ENCODE measurements at places on chromosomes 12 and 14.

DNA sequence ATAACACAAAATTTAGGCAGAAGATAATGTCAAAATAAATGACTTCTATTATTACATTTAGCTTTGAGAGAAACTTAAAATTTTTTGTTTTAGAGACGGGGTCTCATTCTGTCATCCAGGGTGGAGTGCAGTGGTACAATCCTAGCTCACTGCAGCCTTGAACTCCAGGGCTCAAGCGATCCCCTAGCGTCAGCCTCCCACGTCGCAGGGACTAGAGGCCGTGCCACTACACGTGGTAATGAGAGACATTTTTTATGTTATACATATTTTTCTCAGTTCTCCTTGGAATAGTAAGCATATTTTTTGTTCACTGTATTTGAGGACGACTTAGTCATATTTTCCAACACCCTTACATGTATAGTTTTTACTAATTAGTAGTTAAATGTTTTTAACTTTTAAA is 21.5 kb upstream of the NUDT4 start:
- DNase-seq, result no peak

DNA sequence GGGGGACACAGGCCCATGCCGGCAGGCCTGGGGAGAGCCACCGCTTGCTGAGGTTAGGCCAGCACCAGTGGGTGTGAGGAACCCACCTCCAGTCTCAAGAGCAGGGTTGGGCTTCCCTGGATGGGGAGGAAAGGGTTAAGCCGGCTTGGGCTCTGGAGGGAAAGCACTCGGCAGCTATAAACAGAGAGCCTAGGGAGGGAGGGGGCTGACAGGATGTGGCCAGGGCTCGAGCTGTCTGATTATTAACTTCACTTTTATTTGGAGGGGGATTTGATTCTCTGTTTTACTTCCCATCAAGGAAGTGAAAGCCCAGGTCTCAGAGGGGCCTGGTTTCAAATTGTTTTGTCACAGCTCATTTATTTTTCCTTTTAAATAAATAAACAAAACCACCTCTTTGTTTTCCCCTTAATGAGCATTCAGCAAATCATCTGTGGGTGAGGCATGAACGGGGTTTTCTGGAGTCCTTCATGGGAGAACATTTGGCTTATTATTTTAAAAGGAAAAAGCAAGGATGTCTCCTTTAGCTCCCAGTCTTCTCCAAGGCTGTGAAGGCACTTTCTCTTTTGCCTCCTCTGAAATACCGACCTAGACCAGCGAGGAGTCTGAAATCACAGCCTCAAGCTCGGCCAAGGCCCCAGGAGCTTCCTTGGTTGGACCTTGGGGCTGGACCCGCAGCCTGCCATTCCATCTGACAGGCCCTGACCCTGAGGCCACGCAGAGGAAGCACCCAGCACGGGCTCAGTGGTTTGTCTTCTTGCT is 21.9 kb upstream of the ZFP36L1 start:
- DNase-seq, result peak; percentile 85

- no peak for DNase-seq
These were observed 675 bp upstream of the SCARB1 start for GRCh38 chr12:124864326-124864752.

DNA sequence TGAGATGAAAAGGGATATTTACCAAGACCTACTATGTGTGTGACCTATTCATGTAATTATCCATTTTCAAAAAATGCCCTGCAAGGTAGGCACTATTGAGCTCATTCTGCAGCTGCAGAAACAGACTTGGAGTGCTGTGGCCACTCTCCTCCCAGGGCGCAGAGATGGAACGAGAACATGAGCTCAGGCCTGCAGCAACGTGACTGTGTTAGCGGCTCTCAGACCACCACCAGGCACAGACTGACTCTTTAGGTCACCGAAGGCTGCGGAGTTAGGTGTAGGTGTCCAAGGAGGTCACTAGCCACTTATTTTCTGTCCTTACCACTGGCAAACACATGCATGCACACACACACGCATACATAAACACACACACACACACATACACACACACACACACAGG is 271.4 kb upstream of the DIO3 start:
- DNase-seq, result no peak

- no peak for DNase-seq
These were observed 39.6 kb upstream of the SOS2 start for GRCh38 chr14:50270932-50271331.

DNA sequence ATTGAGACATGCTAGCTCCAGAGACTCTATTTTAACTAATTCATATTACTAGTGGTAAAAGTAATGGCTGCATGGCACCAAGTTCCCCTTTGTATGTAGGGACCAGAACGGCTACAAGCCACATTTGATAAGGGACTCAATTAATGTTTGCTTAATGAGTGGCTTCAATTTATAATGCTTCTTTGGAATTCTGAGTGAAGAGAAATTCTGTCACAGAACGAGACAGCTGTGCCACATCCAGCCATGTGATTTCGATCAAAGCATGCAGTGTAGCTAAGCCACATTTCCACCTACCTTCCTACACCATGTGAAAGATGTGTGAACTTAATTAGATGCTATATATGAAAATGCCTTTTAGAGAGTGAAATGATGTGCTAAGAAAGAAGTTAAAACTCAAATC is 217.4 kb downstream of the ACSS3 start:
- no peak for DNase-seq

- peak; percentile 3 for DNase-seq
These were observed 98.6 kb downstream of the NT5DC3 start for GRCh38 chr12:103742349-103742932.

DNA sequence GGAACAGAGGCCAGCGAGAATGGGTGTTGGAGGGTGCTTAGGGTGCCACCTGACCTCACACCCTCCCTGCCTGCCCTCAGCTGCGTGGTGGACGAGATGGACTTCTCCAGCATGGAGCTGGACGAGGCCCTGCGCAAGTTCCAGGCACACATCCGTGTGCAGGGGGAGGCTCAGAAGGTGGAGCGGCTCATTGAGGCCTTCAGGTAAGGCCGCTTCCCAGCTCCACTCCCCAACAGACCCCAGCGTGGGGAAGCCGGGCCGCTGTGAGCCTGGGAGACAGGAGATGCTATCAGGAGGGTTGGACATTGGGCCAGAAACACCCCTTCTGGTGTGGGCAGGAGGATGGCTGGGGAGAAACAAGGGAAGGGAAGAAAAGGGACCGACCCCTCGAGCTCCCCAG is 57.0 kb downstream of the SLC6A12 start:
- no peak for DNase-seq

- DNase-seq, result no peak
These were observed 30.9 kb downstream of the NT5DC3 start for GRCh38 chr12:103810111-103810510.

- no peak for DNase-seq
These were observed 110.9 kb upstream of the PLXNC1 start for GRCh38 chr12:94037444-94037843.

- DNase-seq, result no peak
These were observed 746.5 kb upstream of the FOXG1 start for GRCh38 chr14:28020112-28020511.

GRCh38 chr12:46660719-46661109 is 165.1 kb downstream of the SLC38A4 start:
- DNase-seq, result no peak

- no peak for DNase-seq
These were observed 20.2 kb upstream of the DUSP16 start for GRCh38 chr12:12582895-12583303.

GRCh38 chr12:124673801-124674617 is 106.6 kb upstream of the NCOR2 start:
- no peak for DNase-seq

GRCh38 chr14:55388160-55388559 is 23.5 kb downstream of the ATG14 start:
- no peak for DNase-seq

DNA sequence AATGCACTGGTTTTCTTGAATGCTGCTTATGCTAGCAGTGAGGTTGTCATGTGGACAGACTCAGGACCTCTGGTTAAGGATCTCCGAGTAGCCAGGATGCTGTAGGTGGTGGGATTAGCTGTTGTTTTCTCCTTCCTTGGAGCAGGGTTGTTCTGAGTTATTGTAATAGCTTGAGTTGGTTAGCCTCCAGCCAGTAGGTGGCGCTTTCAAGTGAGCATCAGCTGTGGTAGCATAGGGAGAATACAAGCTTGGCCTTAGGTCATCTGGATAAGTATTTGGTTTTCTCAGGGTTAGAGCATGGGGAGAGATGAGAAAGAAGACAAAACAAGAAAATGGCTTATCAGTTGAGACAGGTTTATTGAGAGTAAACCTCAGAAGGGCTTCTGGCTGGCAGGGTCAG is 299.7 kb upstream of the FBXO33 start:
- DNase-seq, result peak; percentile 60

DNA sequence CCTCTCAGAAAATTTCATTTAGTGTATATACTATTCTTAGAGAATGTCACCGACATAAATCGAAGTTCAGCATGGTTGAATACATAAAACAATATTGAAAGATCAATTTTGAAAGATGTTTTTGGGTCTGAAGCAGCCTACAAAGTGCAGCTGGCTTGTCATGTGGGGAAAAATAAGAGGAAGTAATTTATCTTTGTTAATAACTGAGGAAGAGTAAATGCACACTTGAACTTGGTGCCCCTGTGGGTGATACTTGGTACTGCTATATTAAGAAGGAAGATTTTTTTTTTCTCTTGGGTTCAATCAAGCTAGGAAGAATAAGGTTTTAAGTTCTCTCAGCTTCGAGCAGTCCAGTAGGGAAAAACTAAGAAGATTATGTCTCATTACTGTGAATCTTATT is 661.3 kb downstream of the RPL10L start:
- peak; percentile 37 for DNase-seq

DNA sequence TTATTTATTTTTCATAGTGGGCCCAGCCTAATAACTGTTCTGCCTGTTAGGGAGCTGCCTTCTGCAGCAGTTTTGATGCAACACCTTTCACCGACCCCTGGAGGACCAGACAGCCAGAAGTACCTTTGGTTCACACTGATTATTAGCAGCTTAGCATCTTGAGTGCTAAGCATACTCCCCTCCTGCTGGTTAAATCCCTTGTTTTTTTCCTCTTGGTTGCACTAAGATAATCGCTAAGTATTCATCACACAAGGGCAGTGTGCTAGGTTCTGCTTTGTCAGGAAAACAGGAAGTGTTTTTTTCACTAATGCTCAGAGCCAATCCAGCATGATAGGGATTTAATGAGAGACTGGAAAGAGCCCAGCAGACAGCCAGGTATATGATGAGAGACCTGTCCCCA is 437.0 kb downstream of the FUT8 start:
- DNase-seq, result no peak

DNA sequence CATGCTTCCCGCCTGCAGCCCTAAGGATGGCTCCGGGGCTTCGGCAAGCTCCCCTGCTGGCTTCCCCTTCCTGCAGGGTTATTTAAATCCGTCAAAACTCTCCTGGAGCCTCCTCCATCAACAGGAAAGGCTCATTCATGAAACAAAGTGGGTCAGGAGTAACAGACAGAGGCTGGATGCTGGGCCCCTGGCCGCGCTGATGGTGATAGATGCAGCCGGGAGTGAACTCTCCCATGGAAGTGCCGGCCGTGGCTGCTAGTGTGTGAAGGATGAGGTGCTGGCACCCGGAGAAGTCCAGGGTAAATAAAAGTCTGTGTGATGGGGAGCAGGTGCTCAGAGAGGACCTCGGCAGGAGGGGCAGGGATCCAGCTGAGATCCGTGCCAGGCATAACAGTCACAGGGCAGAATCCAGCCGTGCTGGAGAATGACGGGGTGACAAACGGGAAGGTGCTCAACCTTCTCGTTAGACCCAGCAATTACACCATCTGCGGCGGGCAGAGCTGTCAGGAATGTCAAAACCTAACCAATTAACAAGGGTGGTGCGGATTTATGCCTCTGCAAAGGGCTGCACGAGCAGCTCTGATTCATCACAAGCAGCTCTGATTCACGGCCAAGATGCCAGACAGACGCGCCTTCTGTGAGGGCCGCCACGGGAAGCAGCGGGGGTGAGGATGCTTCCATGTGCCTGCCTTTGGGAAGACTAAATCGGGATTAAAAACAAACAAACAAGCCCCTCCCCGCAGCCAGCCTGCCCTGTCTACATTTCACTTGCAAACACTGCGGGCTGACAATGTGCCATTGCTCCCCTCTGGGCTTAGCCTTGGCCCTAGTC is 55.6 kb downstream of the SYNE3 start:
- DNase-seq, result peak; percentile 24

GRCh38 chr14:67532998-67533753 is at the start of gene PLEKHH1:
PLEKHH1 (plus strand) TSS chr14:67533290; CDS start chr14:67541868, 8,578 bp downstream.
- peak; percentile 92 for DNase-seq

- DNase-seq, result no peak
These were observed 32.6 kb downstream of the NUAK1 start for GRCh38 chr12:106106061-106106566.

- no peak for DNase-seq
These were observed 31.3 kb downstream of the CYP46A1 start for GRCh38 chr14:99715266-99716000.

DNA sequence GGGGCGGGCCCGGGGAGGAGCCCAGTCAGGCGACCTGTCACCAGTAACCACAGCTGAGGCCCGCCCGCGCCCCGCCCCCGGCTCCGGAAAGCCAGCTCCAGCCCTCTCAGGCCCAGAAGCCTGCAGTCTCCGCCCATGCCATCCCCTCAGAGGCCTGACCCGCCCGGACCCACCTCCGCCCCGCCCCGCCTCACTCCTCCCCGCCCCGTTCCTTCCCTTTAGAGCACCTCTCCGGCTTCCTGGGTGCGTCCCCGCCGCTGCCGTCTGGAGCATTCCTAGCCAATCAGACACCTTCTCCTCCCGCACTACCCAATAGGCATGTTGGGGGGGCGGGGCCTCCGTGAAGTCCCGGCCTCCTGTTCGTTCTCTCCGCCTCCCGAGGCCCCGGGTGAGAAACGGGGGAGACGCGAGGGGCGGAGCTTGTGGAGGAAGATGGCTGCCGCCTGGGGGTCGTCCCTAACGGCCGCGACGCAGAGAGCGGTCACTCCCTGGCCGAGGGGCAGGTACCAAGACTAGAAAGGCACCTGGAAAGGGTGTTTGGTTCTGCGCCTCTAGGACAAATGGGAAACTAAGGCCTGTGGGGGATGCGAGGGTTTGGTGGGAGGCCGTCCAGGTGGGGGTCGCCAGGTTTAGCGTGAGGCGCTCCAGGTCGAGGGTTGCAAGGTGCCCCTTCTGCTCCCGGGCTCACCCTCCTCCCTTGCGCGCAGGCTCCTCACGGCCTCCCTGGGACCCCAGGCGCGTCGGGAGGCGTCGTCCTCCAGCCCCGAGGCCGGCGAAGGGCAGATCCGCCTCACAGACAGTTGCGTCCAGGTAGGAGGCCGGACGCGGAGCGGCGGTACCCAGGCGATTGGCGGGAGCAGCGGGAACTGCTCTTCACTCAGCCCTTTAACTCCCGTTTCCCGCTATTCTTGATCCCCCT is at the start of gene ISCA2:
Gene ISCA2 (plus strand): TSS at position 423 of the 919 bp plus-strand sequence. CDS start 10 bp downstream, at position 433.
- peak; percentile 99 for DNase-seq

GRCh38 chr12:11014234-11014633 is 8.2 kb downstream of the TAS2R19 start:
- no peak for DNase-seq

All from GM23338 (cell line).